Left ventricle myocardium inferior (tissue), 1 donor: ENCODE measurements at places on chromosomes 3 and 15.

GRCh38 chr3:195080125-195080524, 190.8 kb downstream of the XXYLT1 start:
- no peak for DNase-seq

GRCh38 chr15:101210466-101210865, 41.4 kb downstream of the CHSY1 start:
- no peak for DNase-seq

- DNase-seq: no peak
Measured at GRCh38 chr3:174387736-174388135, 471.4 kb upstream of the NAALADL2 start.

DNA sequence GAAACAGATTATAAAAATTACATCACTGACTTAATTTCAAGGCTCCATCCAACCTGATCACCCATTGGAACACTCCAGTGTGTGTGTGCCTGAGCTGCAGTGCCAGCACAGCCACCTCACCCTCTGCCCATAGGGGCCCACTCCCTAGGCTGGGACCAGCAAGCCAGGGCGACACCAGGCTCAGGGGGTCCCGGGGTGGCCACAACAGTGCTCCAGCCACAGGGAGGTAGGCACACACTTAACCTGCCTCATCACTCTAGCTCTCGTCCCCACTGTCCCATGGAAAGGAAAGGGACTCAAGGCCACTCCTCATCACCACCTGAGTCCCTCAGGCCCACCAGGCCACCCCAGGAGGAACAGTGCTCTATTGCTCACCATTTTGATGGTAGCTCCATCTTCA, 24.9 kb downstream of the ZXDC start:
- DNase-seq: no peak

- DNase-seq: peak; percentile 82
Measured at GRCh38 chr15:100284701-100285100, 57.1 kb downstream of the ADAMTS17 start.
